Mammary epithelial cell (primary cell): ENCODE measurements at places on chromosomes 13 and 19. TPM values are rescaled to one million over a fixed set of nuclear protein-coding genes. Genes with fewer than 3 reads are reported as not detected.

The ARHGAP35 gene
- 18.1 TPM for polyA plus RNA-seq

The OR7A5 gene
- 0.24 TPM for polyA plus RNA-seq

The GRIN2D gene
- 0.05 TPM for polyA plus RNA-seq

The ZNF547 gene
- 1.8 TPM for polyA plus RNA-seq

The WDR83 gene
- polyA plus RNA-seq: 8.2 TPM

The PTGER1 gene
- not detected for polyA plus RNA-seq

The CLEC4M gene
- polyA plus RNA-seq: not detected

The LILRB4 gene
- polyA plus RNA-seq: not detected

The ZNF699 gene
- polyA plus RNA-seq: 2.8 TPM

The TMTC4 gene
- 5.8 TPM for polyA plus RNA-seq

The SIGLEC11 gene
- polyA plus RNA-seq: not detected

The SERTAD1 gene
- 29.4 TPM for polyA plus RNA-seq

The CEACAM21 gene
- polyA plus RNA-seq: not detected

The IGFL3 gene
- polyA plus RNA-seq: 179 TPM

The TEX29 gene
- not detected for polyA plus RNA-seq

The LGI4 gene
- polyA plus RNA-seq: 0.16 TPM

The PRR19 gene
- polyA plus RNA-seq: 2.2 TPM

The STOML3 gene
- polyA plus RNA-seq: not detected

The KIR2DL1 gene
- not detected for polyA plus RNA-seq

The PTH2 gene
- polyA plus RNA-seq: not detected

The PTGIR gene
- not detected for polyA plus RNA-seq

The CGB8 gene
- polyA plus RNA-seq: not detected

The CCNA1 gene
- polyA plus RNA-seq: 34.6 TPM

The FDX2 gene
- 38.2 TPM for polyA plus RNA-seq

The KLK10 gene
- polyA plus RNA-seq: 232 TPM

The CEACAM20 gene
- not detected for polyA plus RNA-seq

The IGFL4 gene
- polyA plus RNA-seq: not detected

The CD70 gene
- polyA plus RNA-seq: 28.9 TPM

The RNF6 gene
- 22.7 TPM for polyA plus RNA-seq

The FGF9 gene
- polyA plus RNA-seq: not detected

The ZNF99 gene
- not detected for polyA plus RNA-seq

The FPR1 gene
- 1.2 TPM for polyA plus RNA-seq
